Cardiac fibroblast (primary cell): ENCODE measurements at places on chromosomes 3 and 15.

DNA sequence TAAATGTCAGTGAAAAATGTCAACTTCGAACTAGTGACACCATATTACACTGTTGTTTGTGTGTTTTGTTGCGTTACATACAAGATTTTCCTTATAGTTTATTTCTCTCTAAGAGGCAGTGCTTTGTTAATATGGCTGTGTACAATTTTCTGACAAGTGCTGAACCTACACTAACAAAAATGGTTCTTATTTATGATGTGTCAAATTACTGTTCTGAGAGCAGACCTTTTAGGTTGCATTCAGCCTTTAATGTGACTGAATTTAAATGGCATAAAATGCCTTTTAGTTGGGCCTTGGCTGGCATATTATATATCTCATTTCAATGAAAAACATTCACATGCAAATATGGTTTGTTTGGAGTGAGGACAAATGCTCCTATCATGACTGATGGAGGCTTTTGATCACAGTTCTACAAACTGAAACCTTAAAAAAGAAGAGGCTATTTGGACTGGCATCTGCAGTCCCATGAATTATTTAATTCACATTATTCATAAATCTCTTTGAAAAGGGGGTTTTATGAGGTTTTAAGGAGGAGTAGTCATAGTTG lies 750.6 kb downstream of the CADM2 start:
- no peak for DNase-seq

GRCh38 chr15:38389924-38390542 lies 63.9 kb upstream of the FAM98B start:
- peak; percentile 77 for DNase-seq

- no peak for DNase-seq
Measured at GRCh38 chr3:25723802-25724201, 59.1 kb upstream of the TOP2B start.

GRCh38 chr3:154059833-154060232 lies 61.4 kb upstream of the ARHGEF26 start:
- DNase-seq, result peak; percentile 26

- no peak for DNase-seq
Measured at GRCh38 chr15:39714251-39714650, 68.4 kb downstream of the FSIP1 start.

GRCh38 chr15:32887090-32887489 lies 169.3 kb downstream of the GREM1 start:
- no peak for DNase-seq

- DNase-seq, result no peak
Measured at GRCh38 chr15:42421376-42421775, 62.1 kb downstream of the CAPN3 start.

- no peak for DNase-seq
Measured at GRCh38 chr3:66479532-66479947, 21.3 kb downstream of the LRIG1 start.

GRCh38 chr3:135083756-135084155 lies 288.7 kb downstream of the EPHB1 start:
- no peak for DNase-seq

DNA sequence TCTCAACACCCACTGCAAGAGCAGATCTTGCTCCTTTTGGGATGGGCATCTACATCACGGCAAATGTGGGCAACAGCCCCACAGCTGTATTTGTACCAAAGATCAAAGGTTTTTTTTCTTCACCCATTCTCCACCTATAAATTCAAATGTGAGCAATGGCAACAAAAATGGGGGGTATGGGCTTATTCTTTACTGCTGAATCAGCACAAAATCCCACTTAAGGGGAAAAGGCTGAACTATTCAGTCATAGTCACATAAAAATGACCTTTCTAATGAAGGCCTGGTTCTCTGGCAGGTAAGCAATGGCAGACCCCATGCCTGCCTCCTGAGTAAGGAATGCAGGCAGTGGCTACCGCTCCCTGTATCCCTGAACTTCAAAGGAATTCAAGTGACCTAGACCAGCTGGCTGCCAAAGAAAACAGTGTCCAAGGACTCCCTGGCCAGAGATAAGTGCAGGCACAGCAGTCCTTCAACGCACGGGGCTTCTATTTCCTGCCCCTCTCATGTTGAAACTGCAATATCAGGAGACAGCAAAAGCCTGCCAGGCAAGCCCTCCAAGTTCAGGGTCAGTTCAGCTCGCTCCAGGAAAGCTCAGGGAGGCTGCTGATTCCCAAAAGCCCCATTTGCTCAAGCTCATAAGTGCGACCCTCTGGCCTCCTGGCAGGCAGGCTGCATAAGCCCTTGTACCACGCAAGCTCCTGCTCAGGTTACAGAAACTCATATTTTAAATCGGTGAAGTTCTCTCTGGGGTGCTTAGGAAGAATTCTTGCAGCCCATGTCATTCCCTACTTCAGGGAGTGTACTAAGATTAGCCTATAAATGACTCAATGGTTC lies 134.1 kb downstream of the PDZRN3 start:
- peak; percentile 65 for DNase-seq

GRCh38 chr3:60829058-60829457 lies 422.2 kb downstream of the FHIT start:
- no peak for DNase-seq

- no peak for DNase-seq
Measured at GRCh38 chr3:122886946-122887345, 92.1 kb downstream of the SLC49A4 start.

DNA sequence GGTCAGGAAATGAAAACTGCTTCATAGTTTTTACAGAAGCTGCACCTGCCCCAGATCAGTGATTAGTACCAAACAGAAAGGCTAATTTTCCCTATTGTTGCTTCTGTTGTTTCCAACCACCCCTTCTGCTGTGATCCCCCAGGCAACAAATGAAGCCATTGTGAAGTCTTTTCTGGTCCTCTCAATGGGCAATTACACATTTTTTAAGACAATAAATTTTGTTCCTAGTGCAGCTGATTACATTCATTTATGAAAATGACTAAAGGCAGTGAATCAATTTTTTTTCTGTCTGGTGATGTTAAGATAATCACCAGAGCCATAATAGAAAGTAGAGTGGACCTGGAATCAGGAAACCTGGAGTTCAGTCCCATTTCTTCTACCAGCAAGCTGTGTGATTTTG lies 32.7 kb downstream of the GLDN start:
- no peak for DNase-seq

DNA sequence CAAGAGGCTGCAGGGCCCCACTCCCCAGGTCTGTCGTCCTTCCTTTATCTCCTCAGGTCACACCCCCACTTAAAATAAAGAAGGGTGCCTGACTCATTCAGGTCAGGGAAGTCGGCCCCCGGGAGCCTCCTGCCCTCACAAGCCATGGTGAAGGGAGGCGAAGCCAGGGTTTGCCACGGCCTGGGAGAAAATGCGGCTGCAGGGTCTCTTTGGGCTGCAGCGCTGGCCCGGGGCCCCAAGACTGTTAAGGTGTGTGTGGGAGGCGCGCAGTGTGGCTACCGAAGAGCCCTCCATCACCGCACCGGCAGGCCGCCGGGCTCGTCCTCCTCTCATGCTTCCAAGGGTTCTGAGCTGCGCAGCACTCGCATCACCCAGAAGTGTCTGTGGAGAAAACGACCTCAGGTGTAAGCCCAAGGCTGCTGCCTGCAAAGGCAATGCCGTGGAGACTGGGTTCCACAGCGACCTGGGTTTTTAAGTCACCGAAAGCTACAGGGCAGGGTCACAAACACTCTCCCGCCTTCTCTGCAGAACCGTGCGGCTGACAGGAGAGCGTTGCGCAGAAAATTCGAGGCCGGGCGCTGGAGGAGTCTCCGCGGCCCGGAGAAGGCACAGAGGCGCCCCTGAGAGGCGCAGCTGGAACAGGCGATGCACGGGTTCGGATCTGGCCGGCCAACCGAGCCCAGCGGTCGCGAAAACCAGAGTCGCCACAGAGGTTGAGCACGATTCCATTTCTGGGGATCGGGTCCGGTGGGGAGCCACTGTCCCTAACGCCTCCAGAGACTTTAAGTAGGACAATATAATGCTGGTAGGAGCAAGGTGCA lies 8.7 kb downstream of the FOXL2 start:
- DNase-seq, result no peak

GRCh38 chr3:20975188-20975651 lies 775.8 kb downstream of the ZNF385D start:
- peak; percentile 0 for DNase-seq

DNA sequence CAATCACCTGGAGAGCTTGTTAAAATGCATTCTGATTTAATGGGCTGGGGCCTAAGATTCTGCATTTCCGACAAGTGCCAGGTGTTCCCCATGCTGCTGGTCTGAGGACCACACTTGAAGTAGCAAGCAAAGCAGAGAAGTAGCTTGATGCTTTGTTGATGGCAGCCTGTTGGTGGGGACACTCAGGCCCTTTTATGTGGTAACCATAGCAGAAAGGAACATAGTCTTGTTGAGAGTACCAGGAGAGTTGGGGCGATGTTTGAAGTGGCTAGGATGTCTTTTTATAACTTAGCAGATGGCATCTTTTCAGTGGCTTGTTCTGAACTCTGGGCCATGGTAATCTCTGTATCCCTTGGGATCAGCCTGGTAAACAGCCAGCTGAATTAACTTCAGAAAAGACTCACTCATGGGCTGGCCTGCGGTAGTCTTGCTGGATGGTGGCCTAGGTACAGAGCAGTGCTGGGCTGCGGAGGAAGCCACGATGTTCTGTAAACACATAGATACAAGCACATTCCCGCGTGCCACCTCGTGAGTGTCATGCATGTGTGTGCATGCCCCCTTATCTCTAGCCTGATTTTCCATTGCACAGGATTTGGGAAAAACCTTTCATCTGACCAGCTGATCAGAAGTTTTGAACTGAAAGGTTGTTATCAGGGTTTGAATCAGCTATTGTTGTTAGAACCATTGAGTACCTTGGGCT lies 292.4 kb upstream of the LRRFIP2 start:
- no peak for DNase-seq

- no peak for DNase-seq
Measured at GRCh38 chr3:120258009-120258408, 27.0 kb downstream of the GPR156 start.

GRCh38 chr3:46353647-46354410 lies at the start of gene CCR2:
Gene CCR2, plus strand, starts transcription at chr3:46354111. Its CDS starts 3,417 bp downstream, at chr3:46357528.
- DNase-seq, result no peak

DNA sequence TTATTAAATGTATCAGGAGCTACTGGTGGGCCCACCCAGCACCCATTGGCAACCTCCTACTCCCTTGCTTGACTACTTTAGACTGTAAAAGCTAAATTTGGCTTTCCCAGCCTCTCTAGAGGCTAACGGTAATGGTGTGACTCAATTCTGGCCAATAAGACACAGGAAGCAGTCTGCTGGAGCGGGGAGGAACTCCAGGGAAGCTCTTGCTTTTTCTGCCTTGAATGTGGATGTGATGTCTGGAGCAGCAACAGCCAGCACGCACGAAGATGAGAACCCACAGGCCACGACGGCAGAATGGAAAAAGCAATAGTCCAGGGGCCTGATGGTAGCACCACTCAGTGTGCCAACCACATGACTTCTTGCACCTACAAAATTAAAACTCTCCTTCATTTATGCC lies 39.9 kb downstream of the RAB6B start:
- DNase-seq, result peak; percentile 65

- DNase-seq, result no peak
Measured at GRCh38 chr3:21587894-21588293, 163.1 kb downstream of the ZNF385D start.

- peak; percentile 54 for DNase-seq
Measured at GRCh38 chr3:177284383-177284881, 87.2 kb upstream of the TBL1XR1 start.

- peak; percentile 75 for DNase-seq
Measured at GRCh38 chr3:41960826-41961750, 815 bp downstream of the ULK4 start.

GRCh38 chr15:42331235-42331634 lies 28.1 kb upstream of the CAPN3 start:
- DNase-seq, result no peak

DNA sequence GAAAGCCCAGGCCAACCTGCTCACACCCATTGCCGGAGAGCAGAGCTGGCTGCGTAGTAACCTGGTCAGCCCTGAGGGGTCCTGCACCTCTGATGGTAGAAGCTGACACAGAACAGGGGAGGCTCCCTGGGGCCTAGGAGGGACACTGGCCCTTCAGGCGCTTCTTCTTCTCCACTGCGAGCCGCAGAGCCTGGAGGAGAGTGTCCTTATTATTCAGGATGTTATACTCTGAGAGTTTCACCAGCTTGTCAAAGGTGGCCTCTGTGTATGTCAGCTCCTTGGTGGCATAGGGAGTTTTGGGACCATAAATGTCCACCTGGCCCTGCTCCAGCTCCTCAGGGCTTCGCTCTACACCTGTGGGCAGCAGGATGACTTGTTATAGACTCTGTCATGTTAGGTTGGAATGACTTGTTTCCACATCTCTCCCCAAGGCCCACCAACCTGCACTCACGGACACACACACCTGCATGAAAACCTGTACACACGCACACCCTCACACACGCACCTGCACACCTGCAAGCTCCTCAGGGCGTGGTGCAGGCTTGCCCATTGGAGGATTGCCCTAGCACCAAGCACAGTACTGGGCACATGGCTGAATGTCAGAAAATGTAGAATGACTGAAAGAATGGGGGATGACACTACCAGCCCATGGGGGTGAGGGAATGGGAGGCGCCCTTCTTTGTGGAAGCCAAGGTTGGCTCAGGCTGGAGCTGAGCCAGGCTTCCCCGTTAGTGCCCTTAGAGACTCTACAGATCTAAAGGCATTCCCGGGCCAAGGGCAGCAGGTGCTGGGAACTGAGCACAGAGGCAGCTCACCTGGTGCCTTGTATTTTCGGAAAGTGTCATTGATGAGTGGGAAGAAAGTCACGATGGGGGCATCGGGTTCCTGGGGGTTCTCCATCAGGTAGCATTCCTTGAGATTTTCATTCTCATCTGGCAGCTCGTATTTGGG lies 11.5 kb upstream of the EHD4 start:
- no peak for DNase-seq

- DNase-seq, result no peak
Measured at GRCh38 chr3:77885381-77885780, 845.5 kb downstream of the ROBO2 start.

DNA sequence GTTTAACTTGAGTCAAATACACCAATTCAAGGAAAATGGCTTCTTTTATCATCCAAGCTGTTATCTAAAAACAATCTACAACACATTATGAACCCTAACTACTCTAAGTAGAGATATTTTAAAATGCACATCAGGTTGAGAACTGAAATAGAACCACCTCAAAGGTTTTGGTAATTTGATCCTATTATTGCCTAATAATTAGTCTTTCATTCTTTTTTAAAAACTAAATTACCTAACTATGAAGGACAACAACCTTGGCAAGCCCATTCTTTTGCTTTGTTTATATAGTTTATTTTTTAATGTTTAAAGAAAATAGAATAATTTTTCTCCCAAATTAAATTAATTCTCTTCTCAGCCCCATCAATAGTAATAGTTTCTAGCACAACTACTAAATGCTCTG lies 61.1 kb upstream of the PPIB start:
- no peak for DNase-seq

DNA sequence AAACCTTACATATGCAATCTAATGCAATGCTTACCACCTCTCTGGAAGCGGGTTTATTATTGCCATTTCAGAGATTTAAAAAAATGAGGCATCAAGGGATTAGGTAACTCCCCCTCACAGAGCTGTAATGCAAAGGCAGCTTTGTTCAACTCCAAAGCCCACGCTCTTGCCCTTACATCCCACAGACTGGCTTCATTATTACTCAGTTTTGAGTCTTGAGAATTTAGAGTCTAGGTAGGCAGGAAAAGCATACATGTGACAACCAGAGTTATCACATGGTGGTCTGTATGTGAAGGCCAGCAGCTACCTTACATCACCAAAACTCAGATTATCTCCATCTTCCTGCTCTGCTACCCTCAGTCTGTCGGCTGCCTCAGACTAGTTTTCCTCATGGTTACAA lies 326.9 kb downstream of the UACA start:
- no peak for DNase-seq

- DNase-seq, result peak; percentile 45
Measured at GRCh38 chr15:40731034-40731433, 24.0 kb downstream of the RMDN3 start.

GRCh38 chr15:82963471-82964341 lies 11.2 kb upstream of the HOMER2 start:
- no peak for DNase-seq
